HT1080 (cell line): ENCODE measurements at places on chromosomes 1 and 21. TPM values are rescaled to one million over a fixed set of nuclear protein-coding genes. Genes with fewer than 3 reads are reported as not detected.

Gene PRAMEF14
- total RNA-seq, result not detected in 2 replicates

Gene NUF2
- total RNA-seq, result 54.2 and 68.9 TPM in 2 replicates

Gene CRP
- total RNA-seq, result not detected in 2 replicates

Gene TTLL10
- total RNA-seq, result not detected in 2 replicates

Gene CAMK1G
- total RNA-seq, result not detected in 2 replicates

Gene NEK2
- 37.5 and 50.3 TPM in 2 replicates for total RNA-seq

Gene CHAF1B
- total RNA-seq, result 10.6 and 13.0 TPM in 2 replicates

Gene TCEA3
- total RNA-seq, result 1.2 and 1.4 TPM in 2 replicates

Gene ARMH1
- not detected in 2 replicates for total RNA-seq

Gene ZYG11A
- total RNA-seq, result 0.35 and 0.47 TPM in 2 replicates

Gene PRAMEF7
- not detected in 2 replicates for total RNA-seq

Gene LCE1C
- total RNA-seq, result not detected in 2 replicates

Gene SCNM1
- 60.9 and 69.6 TPM in 2 replicates for total RNA-seq

Gene KIF21B
- total RNA-seq, result 4.7 and 5.2 TPM in 2 replicates

Gene UBE2U
- total RNA-seq, result not detected in 2 replicates

Gene ALG6
- 10.3 and 16.0 TPM in 2 replicates for total RNA-seq

Gene TMPRSS15
- 0.07 TPM in 1 of 2 replicates, not detected in the other for total RNA-seq

Gene USH2A
- under 0.01 and 0.02 TPM in 2 replicates for total RNA-seq

Gene CFHR2
- not detected in 2 replicates for total RNA-seq

Gene APOBEC4
- total RNA-seq, result not detected in 2 replicates

Gene CD1D
- 0.69 and 0.73 TPM in 2 replicates for total RNA-seq

Gene CHRM3
- 3.2 and 3.3 TPM in 2 replicates for total RNA-seq

Gene CITED4
- 0.90 TPM in 1 of 2 replicates, not detected in the other for total RNA-seq

Gene CASQ2
- total RNA-seq, result not detected in 2 replicates

Gene UBXN10
- total RNA-seq, result not detected in 2 replicates

Gene PDE9A
- 0.02 TPM in 1 of 2 replicates, not detected in the other for total RNA-seq

Gene MTARC1
- 0.05 TPM in 1 of 2 replicates, not detected in the other for total RNA-seq

Gene CHTOP
- total RNA-seq, result 46.3 and 55.8 TPM in 2 replicates

Gene CD164L2
- not detected in 2 replicates for total RNA-seq

Gene NR0B2
- total RNA-seq, result not detected in 2 replicates

Gene PDE4B
- total RNA-seq, result 5.4 and 7.6 TPM in 2 replicates

Gene LCE1D
- total RNA-seq, result not detected in 2 replicates

Gene MFAP2
- not detected in 2 replicates for total RNA-seq

Gene TSPEAR
- not detected in 2 replicates for total RNA-seq

Gene SLC9C2
- total RNA-seq, result not detected in 2 replicates

Gene ATF3
- 2.6 and 4.9 TPM in 2 replicates for total RNA-seq

Gene SLC45A3
- total RNA-seq, result 10.7 and 13.2 TPM in 2 replicates

Gene CR1L
- not detected in 2 replicates for total RNA-seq

Gene LCE2A
- total RNA-seq, result 0.47 and 3.0 TPM in 2 replicates

Gene ARHGEF16
- total RNA-seq, result 0.05 and 0.23 TPM in 2 replicates

Gene MASP2
- not detected in 2 replicates for total RNA-seq

Gene CELA3A
- total RNA-seq, result not detected in 2 replicates

Gene RABGAP1L
- total RNA-seq, result 8.4 and 9.1 TPM in 2 replicates

Gene GBP6
- not detected in 2 replicates for total RNA-seq

Gene FAAH
- total RNA-seq, result 0.33 and 0.35 TPM in 2 replicates

Gene WDR64
- total RNA-seq, result not detected in 2 replicates
